Hematopoietic multipotent progenitor cell treated with erythropoietin and hydrocortisone succinate and interleukin-3 and kit ligand, for 4 days (in vitro differentiated cells): ENCODE measurements at places on chromosomes 12 and 14.

DNA sequence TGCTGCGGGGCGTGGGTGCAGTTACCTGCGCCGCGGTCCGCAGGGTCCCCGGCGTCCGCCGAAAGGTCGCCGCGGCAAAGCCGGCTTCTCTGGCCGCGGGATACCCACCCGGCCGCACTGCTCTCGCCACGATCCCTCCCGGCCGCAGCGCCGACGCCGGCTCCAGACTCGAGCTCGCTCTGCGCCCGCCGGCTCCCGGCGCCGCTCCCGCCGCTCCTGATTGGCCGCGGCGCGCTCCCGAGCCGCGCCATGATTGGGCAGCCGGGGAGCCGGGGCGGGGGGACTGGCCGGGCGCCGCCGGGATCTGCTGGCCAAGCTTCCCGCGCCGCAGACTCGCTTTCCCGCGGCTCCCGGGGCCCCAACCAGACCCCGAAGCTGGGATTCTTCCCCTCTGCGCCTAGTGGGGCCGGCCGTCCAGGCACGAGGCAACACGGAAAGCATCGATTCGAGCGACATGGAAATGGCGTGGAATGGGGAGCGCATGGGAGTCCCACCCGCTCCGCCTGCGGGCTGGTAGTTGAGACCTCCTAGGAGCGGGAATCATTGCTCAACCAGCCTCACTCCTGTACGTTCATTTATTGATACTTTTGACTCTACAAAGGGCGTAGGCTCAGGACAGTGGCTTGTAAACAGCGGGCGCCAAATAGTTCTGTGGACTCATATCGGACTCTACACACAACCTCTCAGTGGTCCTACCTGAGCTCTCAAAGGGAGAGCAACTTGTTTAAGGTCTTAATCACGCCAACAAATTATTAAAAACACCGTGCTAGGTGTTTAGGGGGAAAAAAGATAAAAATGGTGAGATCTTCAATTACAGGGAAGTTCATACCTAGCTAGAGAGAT lies 36.4 kb upstream of the STON2 start:
- DNase-seq = peak; percentile 93

GRCh38 chr12:94269316-94269999 lies 121.1 kb downstream of the PLXNC1 start:
- no peak for DNase-seq

- DNase-seq = peak; percentile 89
Observed at GRCh38 chr14:102928412-102929240, 6.2 kb downstream of the AMN start.

GRCh38 chr12:110649341-110649847 lies 35.5 kb downstream of the TCTN1 start:
- DNase-seq = peak; percentile 23

DNA sequence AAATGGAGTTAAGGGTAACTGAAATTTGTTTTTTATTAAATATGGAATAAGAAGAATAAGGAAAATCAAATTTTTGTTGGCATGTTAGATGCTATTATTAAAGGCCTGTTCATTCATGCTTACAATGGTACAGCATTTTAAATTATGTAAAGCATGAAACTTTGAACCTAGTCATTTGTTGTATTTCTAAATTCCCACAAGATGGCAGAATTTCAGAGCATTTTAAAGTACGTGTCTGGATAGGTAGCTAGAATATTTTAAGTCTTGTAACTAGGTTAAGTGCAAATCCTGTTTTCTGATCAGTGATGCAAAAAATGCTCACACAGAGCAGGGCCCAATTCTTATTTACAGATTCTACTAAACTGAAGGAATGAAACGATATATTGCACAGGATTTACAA lies 585.6 kb upstream of the MIS18BP1 start:
- DNase-seq = peak; percentile 22

- DNase-seq = peak; percentile 93
Observed at GRCh38 chr12:55724226-55724939, 4.2 kb downstream of the RDH5 start.

GRCh38 chr12:123991372-123991951 lies 18.4 kb downstream of the ZNF664 start:
- DNase-seq = no peak

GRCh38 chr14:77032491-77032843 lies 4.0 kb upstream of the IRF2BPL start:
- DNase-seq = no peak

DNA sequence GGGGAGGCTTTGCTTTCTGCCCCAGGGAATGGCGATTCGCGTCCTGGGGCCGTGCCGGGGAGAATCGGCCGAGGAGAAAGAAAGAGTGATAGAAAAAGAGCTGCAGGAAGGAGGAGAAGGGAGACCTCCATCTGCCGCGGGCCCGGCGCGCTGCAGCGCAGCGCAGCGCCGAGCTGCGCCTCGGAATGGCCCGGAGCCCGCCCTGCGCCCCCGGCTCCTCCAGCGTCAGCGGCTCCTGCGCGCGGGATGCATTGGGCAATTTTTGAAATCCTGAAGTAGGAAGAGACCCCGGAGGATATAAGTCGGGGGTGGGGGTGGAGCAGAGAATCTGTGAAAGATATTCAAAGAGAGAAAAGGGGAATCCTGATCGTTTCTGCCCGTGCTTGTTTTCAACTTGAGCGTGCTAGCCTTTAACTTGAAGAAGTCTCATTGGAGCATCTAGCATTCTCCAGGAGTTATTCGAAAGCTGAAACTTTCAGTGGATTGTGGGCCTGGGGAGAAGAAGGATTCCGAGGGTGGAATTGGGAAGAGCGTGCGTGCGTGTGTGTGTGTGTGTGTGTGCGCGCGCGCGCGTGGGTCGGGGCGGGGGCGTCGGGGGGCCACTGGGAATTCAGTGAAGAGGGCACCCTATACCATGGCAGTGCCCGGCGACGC lies 441 bp downstream of the PDE3A start:
- DNase-seq = peak; percentile 51

DNA sequence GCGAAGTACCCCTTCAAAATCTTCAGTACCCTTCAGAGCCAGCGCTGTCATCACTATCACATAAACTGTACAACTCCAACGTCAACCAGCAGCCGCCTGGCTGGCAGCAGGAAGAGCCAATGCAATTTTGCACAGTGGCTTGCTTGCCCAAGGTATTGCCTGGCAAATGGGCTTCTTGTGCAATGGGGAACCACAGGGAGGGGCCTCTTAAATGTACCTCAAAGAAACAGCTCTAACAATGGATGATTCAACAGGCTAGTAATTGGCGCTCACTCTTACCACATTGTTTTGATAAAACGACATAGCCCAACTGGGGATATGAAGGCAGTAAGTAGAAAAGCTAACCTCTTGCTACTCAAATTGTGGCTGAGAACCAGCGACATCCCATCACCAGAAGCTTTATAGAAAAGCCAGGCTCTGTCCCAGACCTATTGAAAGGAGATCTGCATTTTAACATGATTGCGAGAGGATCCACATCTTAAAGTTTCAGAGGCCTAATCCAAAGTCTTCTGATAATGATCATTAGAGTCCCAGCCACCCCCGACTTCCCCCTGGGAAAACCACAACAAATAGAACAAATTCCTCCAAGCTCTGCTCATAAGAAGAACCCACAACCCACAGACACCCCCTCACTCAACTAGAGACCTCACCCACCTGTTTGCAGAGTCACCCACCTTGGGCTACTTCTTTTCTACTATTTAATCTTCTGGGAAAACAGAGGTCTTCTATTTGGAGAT lies 125.3 kb upstream of the HIF1A start:
- DNase-seq = peak; percentile 89

DNA sequence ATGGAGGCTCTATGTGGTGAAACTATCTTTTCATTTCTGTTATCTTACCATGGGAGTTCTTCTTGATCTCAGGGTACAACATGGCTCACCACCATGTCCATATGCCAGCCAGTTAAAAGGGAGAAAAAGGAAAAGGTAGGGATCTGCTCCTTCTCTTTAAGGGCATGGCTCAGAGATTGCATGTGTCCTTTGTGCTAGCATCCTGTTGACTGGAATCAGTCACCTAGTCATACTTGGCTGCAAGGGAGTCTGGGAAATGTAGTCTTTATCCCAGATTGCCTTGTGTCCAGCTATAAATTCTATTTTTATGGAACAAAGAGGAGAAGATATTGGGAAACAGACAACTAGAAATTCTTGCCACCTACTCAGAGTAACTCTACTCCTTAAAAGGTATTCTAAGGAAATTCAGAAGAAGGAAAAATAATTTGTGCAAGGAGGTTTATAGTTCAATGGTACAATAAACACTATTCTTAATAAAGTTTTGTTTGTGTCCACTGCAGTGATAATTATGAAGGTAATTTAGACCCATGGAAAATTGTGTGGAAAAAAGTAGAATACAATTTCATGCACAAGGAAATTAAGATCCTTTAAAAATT lies 86.4 kb upstream of the RPH3A start:
- DNase-seq = no peak

- no peak for DNase-seq
Observed at GRCh38 chr12:126950266-126950665, 1316.7 kb upstream of the TMEM132C start.

DNA sequence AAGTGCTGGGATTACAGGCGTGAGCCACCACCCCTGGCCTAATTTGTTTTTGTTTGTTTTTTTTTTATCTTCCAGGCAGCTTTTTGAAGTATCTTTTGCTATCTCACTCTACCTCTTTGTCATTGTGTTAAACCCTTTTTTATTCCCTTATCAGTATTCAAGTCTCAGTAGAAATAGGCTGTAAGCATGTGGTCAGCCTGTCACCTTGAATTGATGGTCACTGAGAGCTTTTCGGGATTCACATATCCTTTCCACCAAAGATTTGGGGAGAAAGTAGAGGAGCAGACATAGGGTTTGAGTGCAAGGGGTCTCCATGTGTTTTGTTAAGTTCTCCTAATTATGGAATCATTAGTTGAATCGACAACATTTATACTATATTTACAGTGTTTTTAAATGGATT lies 36.4 kb downstream of the TMPO start:
- DNase-seq = no peak

- DNase-seq = peak; percentile 76
Observed at GRCh38 chr12:132489078-132489601, 811 bp upstream of the FBRSL1 start.

DNA sequence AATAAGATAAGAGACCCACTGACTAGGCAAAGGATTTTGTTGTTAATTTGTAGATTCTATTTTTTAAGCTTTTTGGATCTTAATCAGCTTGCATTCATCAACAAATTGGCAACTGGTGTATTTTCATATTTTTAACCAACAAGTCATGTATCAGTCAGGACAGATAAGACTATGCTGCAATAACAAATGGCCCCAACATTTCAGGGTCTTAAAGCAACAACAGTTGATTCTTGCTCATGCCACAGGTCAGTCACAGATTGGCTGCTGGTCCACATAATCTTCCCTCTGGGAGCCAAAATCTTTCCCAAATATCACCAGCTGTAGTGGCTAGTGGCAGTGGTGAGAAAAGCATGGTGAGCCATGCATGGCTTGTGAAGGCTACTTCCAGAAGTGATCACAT lies 21.9 kb upstream of the SERPINA12 start:
- no peak for DNase-seq

DNA sequence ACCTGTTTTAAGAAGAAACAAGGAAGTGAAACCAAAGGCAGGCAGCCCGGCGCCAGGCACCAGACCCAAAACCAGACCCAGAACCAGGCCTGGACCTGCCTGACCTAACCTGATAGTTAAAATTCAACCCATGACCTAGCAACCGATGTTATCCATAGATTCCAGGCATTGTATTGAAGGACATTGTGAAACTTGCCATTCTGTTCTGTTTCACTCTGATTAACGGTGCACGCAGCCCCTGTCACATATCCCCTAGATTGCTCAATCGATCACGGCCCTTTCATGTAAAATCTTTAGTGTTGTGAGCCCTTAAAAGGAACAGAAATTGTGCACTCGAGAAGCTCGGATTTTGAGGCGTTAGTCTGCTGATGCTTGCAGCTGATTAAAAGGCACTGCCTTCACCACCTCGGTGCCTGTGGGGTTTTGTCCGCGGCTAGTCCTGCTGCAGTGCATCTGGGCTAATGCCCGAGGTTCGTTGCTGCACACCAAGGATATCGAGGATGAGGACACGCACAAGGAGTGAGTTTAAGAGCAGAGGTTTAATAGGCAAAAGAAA lies 262.5 kb upstream of the TMEM132C start:
- no peak for DNase-seq
